HL-60 (cell line): ENCODE measurements at places on chromosomes 16 and 17.

DNA sequence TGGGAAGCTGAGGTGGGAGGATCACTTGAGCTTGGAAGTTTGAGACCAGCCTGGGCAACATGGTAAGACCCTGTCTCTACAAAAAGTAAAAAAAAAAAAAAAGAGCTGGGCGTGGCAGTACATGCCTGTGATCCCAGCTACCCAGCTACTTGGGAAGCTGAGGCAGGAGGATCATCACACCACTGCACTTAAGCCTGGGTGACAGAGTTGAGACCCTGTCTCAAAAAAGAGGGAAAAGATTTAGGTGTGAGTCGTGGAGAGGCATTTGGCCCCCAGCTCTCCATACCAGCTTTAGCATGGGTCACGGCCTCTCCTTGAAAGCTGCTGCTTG is 19.1 kb downstream of the ST6GALNAC2 start:
- no peak for DNase-seq

DNA sequence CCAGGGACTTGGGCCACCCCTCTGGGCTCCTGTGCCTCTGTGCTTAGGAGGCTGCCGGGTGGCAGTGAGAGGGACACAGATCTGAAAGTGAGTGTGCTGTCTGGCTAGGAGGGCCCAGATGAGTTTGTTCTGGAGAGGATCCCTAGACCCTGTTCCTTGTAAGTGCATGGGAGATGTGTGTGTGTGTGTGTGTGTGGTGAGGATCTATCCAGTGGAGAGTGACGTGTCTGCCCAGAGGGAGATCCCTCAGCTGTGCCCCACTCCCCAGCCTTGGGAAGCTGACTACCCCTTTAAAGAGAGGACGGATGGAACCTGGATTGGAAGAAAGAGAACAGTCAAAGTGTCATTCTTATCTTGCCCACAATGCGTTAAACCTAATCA is 25.5 kb upstream of the CDC42EP4 start:
- no peak for DNase-seq

- DNase-seq: no peak
These were observed 185.3 kb downstream of the CEP112 start for GRCh38 chr17:66006654-66007053.

DNA sequence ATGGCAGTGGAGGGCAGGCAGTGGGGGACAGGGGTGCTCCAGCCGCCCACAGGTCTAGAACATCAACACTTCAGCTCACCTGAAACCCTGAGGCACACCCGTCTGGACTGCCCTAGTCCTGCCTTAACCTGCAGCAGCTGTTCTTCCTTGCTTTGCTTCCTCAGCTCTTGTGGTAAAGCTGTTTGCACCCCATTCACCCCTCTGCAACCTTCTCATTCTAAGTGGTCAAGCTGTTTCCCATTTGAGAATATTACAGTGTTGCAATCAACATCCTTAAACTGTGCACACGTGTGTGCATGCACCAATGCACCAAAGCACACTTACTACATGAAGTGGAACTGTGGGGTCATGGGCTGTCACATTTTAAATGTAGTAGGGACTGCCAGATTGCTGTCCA is 32.4 kb downstream of the SCNN1B start:
- DNase-seq: no peak

DNA sequence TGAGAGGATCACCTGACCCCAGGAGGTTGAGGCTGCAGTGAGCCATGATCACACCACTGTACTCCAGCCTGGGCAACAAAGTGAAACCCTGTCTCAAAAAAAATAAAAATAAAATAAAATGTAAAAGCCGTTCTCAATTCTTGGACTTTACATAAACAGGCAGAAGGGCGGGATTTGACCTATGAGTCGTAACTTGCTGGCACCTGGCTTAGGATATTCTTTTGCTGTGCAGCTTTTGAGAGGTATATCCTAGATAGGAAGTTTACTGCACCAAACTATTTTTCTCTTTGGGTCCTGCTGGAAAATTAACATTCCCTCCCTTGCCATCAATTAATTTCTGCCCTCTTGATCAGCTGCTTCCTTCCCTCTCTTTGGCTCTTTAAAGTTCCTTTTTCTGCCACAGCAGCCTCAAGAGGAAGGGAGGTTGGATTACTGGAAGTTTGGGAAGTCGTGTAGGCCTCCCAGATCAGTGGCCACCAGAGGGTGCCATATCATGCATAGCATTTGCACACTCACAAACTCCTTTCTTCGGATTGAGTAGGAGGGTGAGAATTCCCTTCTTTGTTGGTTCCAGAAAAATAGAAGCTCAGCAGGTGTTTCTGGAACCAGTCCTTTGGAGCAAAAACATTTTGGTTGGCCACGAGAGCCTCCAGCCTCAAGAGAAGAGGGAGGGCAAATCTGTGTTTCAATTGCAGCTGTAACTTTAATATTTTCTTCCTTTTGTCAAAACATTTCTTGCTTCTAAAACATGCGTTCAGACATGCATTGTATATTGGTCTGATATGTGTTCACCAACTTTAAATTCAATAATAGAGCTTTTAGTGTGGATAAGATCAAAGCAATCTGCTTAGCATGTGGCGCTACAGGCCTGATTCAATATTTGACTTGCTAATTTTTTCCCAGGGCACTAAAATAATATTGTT is 147.3 kb downstream of the CCDC182 start:
- peak; percentile 44 for DNase-seq
